ENCODE measurements at places on chromosomes 11 and 22.

GRCh38 chr11:32162351-32162750, 71.5 kb downstream of the RCN1 start:
- no peak for DNase-seq

GRCh38 chr22:48748113-48748859, 1079.4 kb downstream of the BRD1 start:
- peak; percentile 7 for DNase-seq

DNA sequence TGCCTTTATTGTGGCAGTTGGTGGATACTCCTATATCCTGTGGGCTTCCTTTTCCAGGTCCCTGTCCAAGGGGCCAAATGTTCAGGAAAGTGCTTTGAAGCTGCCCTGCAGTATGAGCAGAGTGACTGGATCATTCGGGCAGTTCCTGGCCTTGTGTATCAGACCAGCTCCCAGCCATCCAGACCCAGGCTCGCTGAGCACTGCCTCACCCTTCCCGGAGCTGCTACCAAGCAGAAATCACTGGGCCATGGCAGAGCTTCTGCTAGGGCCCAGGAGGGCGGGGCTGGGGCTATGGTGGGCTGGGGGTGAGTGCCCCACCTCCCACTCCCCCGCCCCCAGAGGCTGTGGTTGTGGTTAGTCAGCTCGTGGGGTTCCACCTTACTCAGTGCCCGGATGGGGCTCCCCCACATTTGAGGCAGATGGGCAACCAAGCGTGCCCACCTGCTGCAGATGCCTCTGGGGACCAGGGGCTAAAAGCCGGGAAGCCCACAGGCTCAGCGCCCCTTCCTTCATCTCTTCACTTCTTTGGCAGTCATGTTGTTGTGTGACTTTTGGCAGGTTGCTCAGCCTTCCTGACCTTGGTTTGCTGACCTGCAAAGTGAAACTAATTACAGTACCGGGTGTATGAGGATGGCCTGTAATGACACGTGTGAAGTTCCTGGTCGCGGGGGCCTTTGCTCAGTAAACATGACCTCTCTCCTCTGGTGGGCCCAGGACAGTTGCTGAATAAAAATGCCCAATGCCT, 2.1 kb upstream of the LRRC32 start:
- DNase-seq, result no peak

DNA sequence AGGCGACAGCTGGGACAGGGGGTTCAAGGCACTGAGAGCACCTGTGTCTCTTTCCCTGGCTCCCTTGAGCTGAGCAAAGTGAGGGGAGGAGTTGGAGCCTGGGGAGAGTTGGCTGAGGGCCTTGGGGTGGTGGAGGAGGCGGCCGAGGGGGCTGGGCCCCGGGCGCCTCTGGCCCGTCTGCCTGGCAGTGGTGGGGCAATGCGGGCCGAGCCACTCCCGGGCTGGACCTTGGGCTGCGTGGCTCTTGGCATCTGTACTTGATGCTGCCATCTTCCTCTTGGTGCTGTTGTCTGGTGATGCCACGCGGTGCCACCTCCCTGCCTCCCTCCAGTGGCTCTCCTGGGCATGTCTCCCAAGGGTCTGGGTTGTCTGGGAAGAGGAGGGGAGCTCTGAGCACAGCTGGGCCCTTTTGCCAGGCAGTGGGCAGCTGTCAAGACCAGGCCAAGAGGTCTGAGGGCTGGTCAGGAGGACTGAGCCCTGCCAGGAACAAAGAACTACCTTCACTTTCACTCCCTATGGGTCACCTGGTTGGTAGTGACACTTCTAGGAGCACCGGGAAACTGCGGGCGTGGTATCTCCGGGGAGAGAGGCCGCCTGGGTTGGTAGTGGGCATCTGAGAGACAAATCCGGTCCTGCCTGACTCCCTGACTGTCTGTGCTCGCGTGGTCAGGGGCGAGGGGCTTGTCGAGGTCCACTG, 1.3 kb downstream of the GRIK4 start:
- no peak for DNase-seq

DNA sequence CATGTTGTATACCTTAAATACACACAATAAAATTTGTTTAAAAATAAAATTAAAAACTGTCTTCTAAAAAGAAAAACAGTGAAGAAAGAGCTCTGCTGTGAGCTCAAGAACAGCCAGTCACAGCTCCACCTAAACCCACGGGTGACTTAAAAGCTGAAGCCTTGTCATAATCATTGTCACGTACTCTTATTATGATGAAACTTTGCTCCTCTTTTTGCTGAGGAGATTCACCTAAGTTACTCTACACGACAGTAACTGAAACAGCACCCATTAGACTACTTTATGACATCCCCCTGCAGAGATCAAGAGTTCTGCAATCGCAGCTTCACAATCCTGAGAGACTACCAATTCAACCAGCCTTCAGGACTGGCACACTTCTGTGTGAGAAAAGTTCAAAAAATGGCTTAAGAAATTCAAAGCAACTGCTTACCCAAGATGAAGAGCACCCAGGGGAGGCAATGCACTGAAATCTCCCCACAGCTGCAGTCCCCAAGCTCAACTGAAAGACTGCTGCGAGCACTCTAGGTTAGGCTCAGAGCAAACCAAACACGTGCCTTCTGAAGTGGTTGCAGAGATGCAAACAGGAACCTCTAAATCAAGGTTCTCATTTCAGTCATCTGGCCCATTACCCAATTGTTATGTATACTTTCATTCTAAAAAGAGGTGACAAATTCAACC, at the start of gene JAML:
Gene JAML, minus strand, starts transcription at position 501 of the 678 bp plus-strand sequence. CDS start 10,145 bp downstream, outside the sequence.
- no peak for DNase-seq

- no peak for DNase-seq
Observed at GRCh38 chr11:36635066-36635862, 37.2 kb upstream of the RAG2 start.

DNA sequence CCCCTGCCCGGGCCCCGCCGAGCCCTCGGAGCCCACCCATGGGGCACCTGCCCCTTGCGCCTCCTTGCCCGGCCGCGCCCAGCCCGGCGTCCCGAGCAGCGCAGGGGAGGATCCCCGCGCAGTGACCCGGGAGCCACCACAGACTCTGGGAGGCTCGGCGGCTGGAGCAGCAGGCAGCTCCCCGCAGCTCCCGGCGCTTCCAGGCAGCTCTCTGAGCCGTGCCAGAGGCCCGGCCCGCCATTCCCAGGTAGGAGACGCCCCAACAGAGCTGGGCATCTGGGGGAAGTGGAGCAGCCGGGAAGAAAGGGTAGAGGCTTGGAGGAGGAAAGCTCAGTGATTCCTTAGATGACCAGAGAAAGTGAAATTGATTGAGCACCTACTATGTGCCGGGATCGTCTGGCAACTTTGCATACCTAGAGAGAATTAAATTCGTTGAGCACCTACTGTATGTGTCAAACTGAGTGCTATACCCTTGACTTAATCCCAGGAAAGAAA, 670 bp downstream of the RASD2 start:
- no peak for DNase-seq

DNA sequence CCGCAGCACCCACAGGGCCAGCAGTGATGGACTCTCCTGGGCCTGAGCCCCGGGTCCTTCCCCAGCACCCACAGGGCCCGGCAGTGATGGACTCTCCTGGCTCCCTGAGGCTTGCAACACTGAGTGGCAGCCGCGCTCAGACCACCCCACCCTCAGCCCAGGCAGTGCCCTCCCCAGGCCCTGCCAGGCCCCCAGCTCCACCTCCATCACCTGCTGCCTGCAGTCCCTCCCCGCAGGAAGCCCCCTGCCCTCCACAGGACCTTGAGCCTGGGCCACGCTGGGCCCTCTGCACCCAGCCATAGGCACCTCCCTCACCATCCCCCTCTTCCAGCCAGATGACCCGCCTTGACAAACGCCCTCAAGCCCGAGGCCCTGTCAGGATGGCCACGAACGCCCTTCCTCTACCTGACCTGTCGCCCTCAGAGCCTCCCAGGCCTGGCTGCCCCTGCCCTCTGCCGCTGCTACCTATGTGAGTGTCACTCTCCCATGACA, 11.4 kb downstream of the ALG12 start:
- no peak for DNase-seq

DNA sequence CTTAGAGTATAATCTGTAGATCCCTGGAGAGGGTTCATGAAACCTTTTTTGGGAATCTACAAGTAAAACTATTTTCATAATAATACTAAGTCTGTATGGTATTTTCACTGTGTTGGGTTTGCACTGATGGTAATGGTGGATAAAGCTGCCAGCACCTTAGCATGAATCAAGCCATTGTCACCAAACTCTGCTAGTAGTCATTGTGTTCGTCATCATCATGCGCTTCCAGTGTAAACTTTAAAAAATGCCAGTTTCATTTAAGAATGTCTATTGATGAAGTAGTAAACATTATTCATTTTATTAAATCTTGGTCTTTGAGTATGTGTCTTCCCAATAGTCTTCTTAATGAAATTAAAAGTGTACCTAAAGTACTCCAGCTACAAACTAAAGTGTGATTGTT, 15.0 kb downstream of the ALKBH3 start:
- DNase-seq, result no peak

- DNase-seq, result no peak
Observed at GRCh38 chr11:105202844-105203548, 63.4 kb upstream of the CARD18 start.

DNA sequence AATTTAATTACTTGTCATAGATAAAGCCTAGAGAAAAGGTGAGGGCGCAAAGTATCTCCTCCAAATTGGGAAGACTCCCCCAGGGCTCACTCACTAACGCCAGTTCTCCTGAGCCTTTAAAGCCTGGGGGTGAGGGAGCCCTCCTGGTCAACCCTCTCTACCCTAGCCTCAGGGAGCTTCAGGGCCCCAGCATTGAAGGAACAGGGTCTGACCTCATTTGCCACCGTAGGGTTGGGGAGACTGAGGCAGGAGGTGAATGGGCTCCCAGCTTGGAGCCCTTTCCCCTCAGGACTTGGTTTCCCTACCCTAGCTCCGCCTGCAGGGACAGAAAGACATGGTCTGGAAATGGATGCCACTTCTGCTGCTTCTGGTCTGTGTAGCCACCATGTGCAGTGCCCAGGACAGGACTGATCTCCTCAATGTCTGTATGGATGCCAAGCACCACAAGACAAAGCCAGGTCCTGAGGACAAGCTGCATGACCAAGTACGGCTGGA, 1.7 kb downstream of the FOLR2 start:
- DNase-seq, result peak; percentile 6

DNA sequence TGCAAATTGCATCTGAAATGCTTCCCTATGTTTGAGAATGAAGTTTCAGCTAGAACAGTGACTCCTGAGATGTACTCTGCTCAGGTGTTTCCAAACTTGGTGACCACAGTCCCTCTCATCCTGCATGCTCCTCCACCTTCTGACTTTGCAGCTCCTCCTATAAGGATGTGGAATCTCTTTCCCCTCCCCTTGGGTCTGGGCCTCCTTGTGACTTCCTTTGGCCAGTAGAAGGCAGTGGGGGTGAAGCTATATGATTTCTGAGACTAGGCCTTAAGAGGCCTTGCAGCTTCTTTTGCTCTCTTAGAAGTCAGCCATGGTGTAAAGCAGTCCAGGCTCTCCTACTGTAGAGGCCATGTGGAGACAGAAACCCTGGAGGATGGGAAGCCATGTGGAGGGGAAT, 50.7 kb downstream of the CSF2RB start:
- no peak for DNase-seq

- no peak for DNase-seq
Observed at GRCh38 chr11:38272376-38272775, 1674.3 kb upstream of the RAG2 start.

DNA sequence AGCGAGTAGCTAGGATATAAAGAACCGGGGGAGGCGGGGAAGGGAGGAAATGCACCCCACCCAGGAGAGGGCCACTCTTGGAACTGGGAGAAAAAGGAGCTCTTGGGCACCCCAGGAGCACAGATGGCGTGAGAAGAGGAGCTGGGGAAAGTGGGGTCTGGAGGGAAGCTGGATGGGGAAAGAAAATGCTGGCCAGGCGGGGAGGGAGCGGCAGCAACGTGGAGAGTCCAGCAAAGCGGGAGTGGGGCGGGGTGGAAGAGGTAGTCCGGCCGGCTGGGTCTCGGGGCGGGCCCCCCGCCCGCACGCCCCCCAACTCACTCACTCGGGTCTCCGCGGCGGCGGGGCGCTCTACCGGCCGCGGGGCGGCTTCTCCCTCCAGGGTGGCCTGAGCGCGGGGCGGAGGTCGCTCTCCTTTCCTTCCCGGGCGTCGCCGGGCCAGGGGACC, 522 bp downstream of the TOB2 start:
- peak; percentile 41 for DNase-seq

DNA sequence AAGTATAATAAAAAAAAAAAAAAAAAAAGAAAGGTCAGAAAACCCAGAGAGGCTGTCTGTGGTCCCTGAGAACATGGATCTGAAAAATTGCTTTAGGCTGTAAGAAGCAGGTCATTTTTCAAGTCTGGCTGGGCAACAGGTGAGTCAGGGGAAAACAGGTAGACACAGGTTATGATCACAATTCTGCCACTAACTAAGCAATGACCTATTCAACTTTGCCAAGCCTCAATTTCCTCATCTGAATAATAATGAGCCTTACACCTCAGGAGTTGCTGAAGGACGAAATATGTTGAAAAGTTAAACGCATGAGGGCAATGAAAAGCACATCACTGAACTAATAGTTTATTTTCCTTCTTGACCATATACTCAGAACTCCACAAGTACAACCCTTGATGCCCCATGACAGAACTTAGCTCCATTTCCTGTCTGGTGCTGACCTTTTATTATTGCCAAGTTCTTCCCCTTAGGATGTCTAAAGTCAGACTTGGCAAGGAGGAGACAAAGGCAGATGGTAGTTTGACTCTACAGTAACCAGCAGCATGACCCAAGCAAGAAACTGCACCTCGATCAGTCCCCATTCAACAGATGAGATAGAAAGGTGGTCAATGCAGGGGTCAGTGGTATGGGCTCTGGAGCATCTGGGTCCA, 93.6 kb downstream of the SYN3 start:
- DNase-seq, result no peak

- no peak for DNase-seq
Observed at GRCh38 chr11:117670924-117671323, 126.1 kb downstream of the DSCAML1 start.

GRCh38 chr11:87466223-87466622, 428.5 kb downstream of the TMEM135 start:
- peak; percentile 29 for DNase-seq

DNA sequence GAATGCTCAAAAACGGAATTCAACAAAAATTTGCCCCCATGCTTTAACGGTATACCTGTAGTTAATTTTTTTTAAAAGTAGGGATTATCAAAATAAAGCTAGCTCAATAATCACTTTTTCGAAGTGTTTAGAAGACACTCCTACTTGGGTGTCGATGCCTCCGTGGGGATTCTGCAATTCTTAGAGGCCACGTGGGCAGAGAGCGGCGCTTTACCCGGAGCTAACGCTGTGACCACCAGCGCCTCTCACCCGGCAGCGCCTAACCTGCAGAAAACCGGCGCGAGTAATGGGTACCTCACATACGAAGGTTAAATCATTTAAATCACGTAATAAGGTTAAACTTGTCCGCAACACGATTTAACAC, 583 bp downstream of the TAF1D start:
- DNase-seq, result peak; percentile 70

GRCh38 chr11:61579676-61580270, 1.1 kb downstream of the SYT7 start:
- DNase-seq, result no peak

- DNase-seq, result no peak
Observed at GRCh38 chr11:59437770-59438169, 1.5 kb downstream of the OR5A1 start.

DNA sequence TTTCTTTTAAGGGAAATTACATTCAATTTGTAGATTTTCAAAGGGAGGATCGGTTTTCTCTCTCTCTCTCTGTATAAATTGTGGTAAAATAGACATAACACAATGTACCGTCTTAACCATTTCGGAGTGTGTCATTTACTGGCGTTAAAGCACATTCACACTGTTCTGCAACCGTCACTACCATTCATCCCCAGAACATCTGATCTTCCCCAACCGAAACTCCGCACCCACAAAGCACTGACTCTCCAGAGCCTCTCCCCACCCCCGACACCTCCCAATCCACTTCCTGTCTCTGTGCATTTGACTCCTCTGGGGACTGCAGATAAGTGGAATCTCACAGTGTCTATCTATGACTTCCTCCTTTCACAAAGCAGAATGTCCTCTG, 15.9 kb upstream of the GRAMD4 start:
- DNase-seq, result peak; percentile 51
